ENCODE measurements at places on chromosomes 1 and 21.

DNA sequence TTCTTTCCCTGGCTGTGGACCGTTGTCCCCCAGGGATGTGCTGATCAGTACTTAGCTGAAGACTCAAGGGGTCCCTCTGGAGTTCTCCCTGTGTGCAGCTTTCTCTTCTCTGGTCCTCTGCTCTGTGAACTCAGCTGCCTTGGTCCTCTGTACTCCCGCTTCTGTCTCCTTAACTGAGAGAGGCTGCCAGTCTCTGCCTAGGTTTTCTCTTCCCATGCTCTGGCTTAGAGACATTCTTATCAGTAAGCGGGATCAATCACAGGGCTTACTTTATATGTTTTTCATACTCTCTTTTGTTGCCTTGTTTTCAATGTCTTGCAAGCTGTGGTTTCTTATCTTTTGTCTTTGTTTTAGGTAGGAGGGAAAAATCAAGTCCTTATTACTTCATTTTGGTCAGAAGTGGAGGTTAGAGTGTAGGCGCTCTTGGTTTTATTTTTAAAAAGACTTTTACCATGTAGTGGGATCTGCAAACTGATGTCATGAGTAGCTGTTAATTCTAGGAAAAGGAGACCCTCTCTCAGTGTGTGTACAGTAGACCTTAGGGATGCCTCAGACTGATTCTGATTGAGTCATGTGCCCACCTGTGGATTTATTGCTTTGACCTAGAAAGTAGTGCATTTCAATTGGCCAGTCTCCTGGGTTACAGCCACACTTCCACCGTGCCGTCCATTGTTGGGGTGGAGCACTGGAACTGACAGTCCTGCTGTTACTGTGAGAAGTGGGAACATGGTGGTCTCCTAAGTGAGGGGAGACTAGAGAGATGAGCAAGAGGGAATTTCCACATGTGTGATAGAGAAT is 46.6 kb downstream of the TTC3 start:
- DNase-seq: no peak

DNA sequence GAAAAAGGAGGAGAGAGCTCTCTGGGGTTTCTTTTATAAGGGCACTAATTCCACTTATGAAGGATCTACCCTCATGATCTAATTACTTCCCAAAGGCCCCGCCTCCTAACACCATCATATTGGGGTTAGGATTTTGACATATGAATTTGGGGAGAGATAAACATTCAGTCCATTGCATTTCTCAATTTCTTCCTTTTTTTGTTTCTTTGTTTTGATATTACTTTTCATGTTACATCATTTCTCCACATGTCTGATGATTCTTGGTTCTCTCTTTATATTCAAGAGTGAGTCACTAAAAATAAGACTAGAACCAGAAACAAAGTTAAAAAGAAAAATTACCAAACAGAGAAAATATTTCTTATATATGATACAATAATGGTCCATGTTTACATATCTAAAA is 63.2 kb upstream of the DUSP10 start:
- DNase-seq: no peak

GRCh38 chr1:78410643-78411042 is 80.1 kb upstream of the PTGFR start:
- DNase-seq: no peak

GRCh38 chr1:27634985-27635367 is at the start of gene FGR:
FGR (minus strand) TSS chr1:27635185; CDS start chr1:27623916, 11,269 bp downstream.
- peak; percentile 17 for DNase-seq

DNA sequence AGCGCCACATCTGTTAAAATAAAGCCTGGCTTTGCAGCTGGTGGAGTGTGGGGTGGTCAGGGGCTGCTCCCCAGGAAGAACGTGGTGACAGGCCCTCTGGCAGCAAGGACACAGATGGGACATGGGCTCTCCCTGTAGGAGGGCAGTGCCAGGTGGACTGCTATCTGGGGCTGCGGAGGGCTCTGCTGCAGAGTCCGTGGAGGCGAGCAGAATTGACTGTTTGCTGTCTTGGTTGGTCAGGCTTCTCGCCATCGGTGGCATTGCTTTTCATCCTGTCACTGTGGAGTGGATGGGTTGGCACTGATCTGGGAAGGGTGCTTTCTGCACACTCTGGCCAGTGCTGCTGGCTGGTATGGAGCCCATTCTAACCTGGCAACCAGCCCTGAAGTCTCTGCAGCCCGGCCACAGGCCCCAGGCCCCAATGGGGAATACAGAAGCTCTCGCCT is 103.0 kb downstream of the LAMC2 start:
- DNase-seq: no peak

GRCh38 chr1:185157599-185158412 is 839 bp downstream of the SWT1 start:
- no peak for DNase-seq

DNA sequence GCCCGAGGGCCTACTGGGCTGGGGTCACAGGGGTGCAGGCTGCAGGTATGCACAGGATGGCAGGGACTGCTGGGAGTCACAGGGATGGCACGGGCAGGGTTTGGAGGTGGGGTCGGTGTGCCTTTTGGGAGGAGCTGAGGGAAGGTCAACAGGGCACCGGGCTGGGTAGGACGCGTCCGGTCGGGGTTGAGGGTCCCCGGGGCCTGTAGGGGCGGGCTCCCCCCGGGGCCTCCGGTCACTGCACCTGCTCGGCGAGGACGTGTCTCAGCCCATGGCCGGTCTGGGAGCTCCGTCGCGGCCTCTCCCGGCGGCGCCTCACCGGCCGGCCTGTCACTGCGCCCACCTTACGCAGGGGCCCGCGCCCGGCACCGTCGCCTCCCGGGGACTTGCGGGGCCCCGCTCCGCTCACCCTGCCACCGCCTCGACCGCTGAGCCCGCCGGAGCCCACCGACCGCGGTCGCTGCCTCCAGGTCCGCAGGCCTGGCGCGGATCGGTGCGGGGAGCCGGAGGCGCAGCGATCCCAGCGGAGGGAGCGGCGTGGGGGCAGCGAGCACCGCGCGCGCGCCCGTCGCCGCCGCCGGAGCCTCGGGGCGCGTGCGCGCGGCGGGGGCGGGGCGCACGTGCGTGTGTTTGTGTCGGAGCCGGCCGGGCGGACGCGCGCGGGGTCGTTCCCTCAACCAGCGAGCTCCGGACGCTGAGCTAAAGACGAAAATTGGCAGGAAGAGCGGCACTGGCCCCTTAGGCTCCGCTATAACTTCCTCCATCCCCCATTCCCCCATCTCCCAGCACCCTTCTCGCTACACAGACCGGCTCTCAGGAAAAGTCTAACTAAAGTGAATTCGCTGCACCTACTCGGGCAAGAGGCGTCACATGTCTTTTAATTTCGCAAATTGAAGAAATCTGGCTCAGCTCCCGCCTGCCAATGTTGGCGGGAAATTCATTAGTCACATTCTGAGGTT is at the start of gene AMIGO1:
Gene AMIGO1 (minus strand): TSS at position 552 of the 959 bp plus-strand sequence. CDS start 815 bp downstream, outside the sequence.
- DNase-seq: peak; percentile 57

- DNase-seq: peak; percentile 39
Measured at GRCh38 chr1:225897595-225898514, 8.9 kb upstream of the LEFTY1 start.

DNA sequence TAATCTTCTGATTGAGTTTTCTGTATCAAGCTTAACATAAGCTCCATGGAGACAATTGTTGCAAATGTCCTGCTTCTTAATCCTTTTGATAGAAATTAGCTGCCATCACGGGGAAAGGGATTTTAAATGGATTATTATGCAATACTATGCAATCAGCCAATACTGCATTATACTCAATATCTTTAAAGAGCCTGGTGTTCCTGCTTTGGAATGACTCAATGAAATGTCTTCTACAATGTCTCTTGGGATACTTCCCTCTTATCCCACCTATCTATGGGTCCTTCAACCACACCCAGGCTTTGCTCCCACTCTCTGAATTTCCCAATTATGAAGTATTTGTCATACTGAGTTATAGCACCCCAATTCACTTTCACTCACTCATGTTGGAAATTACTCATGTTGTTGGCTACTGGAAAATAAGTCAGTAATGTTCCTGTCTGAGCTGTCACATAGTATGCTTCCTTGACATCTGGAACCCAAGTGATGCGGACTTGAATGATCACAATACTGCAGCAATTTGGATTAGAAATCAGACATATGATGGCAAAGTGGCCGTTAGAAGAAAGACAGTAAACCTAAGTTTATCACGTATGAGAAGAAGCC is 85.0 kb downstream of the TPR start:
- no peak for DNase-seq

DNA sequence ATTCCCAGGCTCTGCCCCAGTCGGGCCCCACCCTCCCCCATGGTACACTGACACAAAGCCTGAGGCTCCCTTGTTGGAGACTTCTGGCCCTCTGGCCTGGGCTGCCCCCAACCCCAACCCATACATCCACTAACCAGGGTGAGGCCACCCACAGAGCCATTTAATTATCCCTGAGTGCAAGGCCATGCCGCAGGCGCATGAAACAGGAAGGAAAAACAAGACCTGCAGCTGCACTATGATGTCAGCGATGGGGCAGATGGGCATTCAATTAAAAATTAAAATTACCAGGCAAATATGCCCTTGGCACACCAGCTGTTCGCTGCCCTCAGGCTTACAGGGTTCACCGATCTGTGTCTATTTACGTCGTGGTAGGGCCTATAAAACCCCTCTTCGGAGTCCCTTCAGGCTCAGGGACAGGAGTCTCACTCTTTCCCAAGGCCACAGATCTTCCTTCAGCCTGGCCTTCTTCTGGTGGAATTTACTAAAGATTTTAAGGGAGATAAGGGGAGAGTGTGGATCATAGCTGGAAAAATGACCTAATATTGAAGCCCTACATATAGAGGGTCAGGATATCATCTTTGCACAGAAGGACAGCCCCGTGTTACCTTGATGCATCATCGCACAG is 29.6 kb upstream of the RGS16 start:
- DNase-seq: no peak

GRCh38 chr1:1231400-1232207 is at the start of gene SDF4:
SDF4 (minus strand) TSS chr1:1232001; CDS start chr1:1228772, 3,229 bp downstream.
- peak; percentile 86 for DNase-seq

DNA sequence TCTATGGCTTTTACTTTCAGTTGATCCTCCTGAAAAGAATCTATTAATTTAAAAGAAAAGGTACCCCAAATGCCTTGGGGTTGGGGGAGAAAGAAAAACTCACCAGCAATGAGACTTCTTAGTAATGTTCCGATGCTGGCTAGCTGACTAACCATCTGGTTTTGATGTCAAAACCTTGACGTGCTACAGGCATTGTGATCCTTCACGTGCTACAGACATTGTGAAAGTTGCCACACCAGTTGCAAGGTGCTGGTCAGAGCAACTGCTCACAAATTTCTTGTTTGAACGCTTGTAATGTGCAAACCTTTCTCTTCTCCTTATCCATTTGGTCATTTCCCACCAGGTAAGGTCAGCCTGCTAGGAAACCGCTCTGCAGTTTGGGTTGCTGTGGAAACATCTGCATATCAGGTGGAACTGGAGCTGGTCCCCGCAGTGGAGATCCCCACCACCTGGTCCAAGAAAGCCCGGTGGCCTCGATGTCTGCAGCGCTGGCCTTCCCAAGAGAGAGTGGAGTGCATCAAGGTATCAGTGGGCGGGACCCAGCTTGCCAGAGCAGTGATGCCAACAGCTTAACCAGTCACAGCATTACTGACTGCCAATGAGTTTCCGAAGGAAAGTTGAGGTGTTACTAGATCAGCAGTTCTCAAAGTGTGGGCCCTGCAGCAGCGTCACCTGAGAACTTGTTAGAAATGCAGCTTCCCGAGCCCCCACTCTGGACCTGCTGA is 16.1 kb downstream of the MAB21L3 start:
- DNase-seq: no peak

- DNase-seq: no peak
Measured at GRCh38 chr1:204335085-204335484, 24.6 kb downstream of the PLEKHA6 start.

DNA sequence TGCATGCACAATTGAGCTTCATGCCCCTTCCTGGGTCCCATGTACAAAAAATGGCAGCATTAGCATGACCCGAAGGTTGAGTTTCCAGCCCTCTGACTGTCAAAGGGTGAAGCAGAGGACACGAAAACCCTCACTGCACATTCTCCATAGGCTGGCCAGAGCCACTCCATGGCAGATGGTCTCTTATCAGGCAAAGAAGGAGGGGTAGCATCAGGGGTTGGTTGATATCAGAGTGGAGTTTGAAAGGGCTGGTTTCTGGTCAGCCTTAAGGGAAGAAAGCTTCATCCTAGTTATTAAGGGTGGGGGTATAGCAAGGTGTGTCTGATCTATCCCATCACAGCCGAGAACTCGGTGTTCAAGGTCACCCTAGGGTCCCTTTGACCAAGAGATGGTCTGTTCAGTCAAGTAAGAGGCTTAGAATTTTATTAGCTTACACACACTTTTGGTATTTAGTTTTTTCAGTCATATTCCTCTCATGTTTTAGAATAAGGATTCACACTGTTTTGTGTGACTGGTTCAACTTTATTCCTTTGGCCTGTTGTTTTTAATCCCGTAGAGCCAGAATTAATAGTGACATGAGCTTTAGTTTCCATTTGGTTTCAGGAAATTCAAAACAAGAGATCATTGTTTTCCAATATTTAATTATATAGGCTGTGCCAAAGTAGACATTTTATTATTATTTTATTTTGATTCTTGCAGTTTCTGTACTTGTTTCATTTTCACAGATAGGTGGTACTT is 199.9 kb upstream of the FMN2 start:
- no peak for DNase-seq

GRCh38 chr1:54978528-54979326 is 1.7 kb upstream of the TMEM61 start:
- no peak for DNase-seq

DNA sequence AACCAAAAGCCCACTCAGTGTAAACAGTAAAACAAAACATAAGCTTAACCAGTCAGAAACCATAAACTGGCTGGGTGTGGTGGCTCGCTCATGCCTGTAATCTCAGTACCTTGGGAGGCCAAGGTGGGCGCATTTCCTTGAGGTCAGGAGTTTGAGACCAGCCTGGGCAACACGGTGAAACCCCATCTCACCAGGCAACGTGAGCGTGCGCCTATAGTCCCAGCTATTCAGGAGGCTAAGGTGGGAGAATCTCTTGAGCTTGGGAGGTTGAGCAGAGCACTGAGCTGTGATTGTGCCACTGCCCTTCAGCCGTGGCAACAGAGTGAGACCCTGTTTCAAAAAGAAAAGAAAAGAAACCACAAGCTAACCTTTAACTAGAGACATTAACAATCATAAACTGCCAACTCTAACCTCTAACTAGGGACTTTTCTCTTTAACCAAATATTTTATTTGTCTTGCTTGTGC is 13.1 kb upstream of the PRRC2C start:
- no peak for DNase-seq

- no peak for DNase-seq
Measured at GRCh38 chr1:67639361-67639760, 45.6 kb upstream of the GADD45A start.

- no peak for DNase-seq
Measured at GRCh38 chr1:39957299-39958015, 2.5 kb downstream of the MFSD2A start.

- no peak for DNase-seq
Measured at GRCh38 chr1:228088586-228089498, 6.3 kb downstream of the ARF1 start.

DNA sequence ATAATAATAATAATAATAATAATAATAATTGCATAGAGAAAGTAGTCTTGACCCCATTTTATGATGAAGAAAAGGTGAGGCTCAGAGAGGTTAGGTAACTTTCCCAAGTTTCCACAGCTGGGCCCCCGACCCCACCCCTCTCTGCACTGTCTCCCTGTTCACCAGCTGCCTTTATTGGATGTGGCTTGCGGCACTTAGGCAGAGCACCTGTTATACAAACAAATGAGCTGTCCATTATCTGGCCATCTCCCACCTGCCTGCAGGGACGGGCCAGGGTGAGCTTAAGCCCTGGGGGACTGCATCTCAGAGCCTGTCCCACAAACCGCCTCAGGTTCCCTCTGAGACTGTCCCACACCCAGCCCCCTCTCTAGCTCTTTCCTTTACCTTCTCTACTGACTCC is 10.1 kb upstream of the EFNA1 start:
- peak; percentile 51 for DNase-seq

All from PC-9 (cell line).